ENCODE measurements at places on chromosomes 3 and 15.

- DNase-seq = no peak
Observed at GRCh38 chr3:69865925-69866679, 126.8 kb downstream of the MITF start.

DNA sequence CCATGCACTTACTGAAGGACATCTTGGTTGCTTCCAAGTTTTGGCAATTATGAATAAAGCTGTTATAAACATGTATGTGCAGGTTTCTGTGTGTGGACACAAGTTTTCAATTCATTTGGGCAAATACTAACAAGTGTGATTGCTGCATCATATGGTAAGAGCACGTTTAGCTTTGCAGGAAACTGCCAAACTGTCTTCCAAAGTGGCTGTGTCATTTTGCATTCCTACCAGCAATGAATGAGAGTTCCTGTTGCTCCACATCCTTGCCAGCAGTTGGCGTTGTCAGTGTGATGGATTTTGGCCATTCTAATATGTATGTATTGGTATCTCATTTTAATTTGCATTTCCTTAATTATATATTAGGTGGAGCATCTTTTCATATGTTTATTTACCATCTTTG lies 280.1 kb downstream of the SV2B start:
- DNase-seq = no peak

DNA sequence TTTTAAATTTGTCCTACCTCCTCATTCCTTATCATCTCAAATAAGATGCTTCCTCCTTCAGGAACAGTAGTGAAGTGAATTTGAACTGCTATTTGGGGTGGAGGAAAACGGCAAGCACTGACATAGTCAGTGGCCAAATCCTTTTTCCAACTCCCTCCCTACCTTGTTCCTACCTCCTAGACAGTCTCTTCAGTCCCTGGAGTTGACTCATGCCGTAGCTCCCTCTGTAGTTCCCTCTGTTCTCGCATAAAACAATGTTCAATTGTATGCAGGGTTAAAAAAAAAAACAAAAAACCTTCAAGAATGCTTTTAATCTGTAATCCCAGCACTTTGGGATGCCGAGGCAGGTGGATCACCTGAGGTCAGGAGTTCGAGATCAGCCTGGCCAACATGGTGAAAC lies 1.4 kb downstream of the UBR1 start:
- DNase-seq = peak; percentile 42

DNA sequence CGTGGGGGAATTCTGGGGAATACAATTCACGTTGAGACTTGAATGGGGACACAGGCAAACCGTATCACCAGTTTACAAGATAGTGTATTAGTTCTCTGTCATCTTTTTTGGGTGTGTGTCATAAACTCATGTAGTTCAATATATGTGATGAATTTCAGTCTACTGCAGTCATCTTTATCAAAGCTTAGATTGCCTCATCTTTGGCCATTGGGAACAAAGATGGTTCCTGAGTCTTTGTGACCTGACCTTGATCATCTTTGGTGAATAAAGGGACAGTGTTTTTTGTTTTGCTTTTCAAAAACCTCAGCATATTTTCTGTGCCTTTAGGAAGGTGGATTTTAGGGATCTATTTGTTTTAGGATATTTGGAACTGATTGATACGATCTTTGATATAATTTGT lies 23.3 kb downstream of the LRCH3 start:
- DNase-seq = no peak

- DNase-seq = peak; percentile 85
Observed at GRCh38 chr3:113736548-113737089, 9.4 kb downstream of the NAA50 start.
